Right lung (tissue), 10 donors: ENCODE measurements at places on chromosomes 11 and 22. TPM values are rescaled to one million over a fixed set of nuclear protein-coding genes. Genes with fewer than 3 reads are reported as not detected.

DNA sequence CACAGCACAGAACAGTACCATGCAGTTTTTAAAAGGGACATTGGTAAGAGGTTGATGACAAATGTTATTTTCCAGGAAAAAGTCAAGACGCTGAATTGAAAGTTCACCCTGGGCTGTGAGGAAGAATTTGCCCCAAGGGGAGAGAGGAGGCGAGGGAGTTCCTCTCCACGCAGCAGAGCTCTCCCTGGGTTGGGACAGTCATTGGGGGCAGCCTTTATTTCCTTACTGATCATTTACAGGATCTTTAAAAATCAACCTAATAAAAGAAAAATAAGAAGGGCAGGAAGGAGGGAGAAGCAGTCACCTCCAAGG is 49.9 kb upstream of the WNT7B start:
- no peak for DNase-seq

GRCh38 chr11:3107608-3108182 is 50.5 kb upstream of the CARS1 start:
- no peak for DNase-seq

- no peak for DNase-seq
These were observed 26.6 kb downstream of the RAB30 start for GRCh38 chr11:83044958-83045712.

GRCh38 chr11:6404342-6405051 is 14.2 kb downstream of the SMPD1 start:
- no peak for DNase-seq

DNA sequence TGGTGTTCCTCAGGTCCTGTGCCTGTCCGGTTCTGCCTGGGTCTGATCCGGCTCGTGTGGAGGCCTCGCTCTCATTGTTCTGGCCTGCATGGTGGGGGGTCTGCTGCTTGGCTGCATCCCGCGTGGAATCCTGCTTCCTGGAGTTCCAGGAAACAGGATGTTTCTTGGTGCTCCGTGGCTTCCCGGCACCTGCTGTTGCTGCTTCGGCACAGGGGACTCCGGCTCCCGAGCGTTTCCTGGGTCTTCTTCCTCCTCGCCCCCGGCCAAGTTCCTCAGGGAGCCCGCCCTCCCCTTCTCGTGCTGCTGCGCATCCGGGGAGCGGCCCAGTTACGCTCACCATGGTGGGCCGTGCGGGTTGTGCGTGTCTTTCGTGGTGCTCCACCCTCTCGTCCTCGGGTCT is 29.9 kb downstream of the GLB1L2 start:
- no peak for DNase-seq

DNA sequence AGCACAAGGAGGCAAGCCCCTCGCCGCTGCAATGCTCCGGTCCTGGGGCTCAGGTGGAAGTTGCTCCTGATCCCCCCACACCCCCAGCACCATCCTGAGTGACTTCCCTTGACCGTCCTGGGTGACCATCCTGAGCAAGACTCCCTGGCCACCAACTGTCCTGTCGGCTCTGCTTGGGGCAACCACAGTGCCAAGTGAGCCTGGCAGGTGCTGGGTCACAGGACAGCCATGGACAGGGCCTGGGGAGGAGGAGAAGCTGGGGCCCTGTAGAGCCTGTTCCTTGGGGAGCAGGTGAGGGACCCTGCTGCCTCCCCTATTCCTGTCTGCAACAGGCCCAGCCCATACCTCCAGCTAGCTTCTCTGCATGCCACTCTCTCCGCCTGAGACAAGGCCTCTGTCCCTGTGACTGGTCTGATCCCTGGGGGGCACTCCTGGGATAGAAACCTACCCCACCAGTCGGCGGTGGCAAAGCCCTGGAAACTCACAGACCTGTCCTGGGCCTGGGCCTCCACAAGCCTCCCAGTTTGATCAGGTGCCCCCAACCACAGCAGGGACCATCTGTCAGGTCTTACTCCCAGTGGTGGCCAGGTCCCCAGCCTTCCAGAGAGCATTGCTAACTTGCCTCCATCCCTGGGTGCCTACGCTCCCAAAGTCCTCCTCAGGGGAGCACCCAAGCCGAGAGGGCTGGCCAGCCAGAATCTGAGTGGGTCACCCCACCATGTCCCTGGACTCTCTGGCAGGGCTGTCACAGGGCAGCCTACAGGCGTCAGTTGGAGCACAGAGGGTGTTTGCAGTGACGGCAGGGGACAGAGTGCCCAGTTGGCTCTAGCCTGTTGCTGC is 68.7 kb upstream of the WNT7B start:
- no peak for DNase-seq

GRCh38 chr11:8008212-8008611 is 21.1 kb downstream of the EIF3F start:
- no peak for DNase-seq

DNA sequence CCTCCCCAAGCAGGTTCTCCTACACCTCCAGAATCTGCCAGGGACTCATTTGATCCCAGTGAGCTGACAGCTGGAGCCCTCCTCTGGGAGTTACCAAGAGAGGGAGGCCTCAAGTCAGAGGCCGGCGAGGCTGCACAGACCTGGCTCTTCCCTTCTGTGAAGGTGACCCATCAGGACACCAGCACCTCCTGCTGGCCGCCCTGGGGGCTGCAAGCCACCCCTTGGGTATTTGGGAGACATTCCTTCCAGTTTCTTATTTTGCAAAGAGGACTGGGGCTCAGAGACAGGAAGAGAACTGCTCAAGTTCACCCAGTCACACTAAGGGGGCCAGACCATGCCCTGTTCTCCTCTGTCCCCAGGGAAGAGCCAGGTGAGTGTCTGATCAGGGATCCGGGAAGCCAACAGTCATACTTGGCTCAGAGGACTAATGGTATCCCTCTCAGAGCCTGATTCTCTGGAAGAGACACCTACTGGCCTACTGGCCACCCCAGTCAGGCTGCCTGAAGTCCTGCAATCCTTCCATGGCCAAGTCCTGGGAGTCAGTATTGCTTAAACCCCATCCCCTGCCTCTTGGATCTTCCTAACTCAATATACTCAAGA is 40.5 kb upstream of the RIC3 start:
- DNase-seq = no peak

DNA sequence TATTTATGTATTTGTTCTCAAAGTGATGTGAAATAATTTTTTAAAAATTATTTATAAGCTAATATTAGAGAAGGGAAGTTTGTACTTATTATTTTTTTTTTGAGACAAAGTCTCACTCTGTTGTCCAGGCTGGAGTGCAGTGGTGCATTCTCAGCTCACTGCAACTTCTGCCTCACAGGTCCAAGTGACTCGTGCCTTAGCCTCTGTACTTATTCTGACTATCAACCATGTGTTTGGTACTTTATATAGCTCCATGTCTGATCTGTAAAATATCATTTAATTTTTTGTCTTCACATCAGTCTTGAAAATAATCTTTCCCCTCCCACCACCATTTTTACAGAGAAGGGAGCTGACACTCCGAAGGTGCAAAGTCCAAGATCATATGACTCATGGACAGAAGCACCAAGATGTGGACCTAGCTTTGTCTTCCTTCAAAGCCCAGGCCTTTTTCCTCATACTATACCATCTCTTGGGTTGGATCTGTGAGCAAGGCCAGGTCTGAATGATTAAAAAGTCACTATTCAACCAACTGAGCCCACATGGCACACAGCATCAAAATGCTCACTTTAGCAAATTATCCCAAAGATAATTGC is 32.4 kb upstream of the EED start:
- DNase-seq = no peak

DNA sequence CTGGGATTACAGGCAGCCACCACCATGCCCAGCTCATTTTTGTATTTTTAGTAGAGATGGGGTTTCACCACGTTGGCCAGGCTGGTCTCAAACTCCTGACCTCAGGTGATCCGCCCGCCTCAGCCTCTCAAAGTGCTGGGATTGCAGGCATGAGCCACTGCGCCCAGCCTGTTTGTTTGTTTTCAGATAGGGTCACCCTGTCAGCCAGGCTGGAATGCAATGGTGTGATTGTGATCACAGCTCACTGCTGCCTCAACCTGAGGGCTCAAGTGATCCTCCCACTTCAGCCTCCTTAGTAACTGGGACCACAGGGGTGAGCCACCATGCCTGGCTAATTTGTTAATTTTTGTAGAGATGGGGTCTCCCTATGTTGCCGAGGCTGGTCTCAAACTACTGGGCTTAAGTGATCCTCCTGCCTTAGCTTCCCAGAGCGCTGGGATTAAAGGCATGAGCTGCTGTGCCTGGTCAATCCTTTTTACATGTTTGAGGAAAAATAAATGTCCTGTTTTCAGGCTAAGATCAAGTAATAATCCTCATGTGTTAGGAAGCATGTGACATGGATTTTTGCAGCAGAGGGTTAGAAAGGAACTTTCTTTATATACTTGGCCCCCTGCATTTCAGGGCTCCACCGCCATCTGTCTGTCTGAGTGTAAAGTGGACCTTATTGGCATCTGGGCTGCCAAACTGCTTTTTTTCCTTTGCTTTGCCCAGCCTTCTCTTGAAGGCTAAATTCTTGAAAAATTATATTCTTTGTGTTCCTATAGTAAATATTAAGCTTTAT is 4.8 kb upstream of the SLC3A2 start:
- DNase-seq = no peak

DNA sequence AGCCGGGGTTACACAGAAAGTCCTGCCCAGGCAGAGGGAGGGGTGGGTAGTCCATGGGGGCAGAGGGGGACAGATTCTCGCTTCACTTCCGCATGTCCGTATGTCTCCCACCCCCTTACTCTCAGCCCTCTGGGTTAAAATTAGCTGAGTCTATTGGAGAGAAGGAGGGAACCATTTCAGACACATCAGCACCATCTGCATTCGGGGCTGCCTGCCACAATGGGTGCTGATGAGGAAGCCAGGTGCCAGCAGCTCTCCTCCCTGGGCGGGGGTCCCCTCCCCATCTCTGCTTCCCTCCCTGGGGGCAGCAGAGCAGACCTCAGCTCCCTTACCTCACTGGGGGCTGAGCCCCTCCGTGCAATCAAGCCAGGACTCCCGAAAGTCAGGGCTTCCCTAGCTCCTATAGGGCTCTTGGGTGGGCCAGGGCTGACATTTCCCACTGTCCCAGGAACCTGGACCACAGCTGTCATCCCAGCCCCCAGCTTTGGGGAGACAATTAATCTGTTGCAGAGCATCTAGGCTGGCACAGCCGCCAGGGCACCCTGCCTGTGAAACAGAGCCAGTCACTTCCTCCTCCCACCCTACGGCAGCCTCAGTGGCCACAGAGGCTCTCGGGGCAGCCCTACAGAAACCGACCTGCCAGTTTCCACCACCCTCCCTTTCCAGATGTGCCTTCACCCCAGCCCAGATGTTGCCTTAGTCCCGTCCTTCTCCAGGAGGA is 67.3 kb downstream of the PDE2A start:
- DNase-seq = no peak

- DNase-seq = no peak
These were observed 4.5 kb downstream of the NCF4 start for GRCh38 chr22:36865346-36865745.

- no peak for DNase-seq
These were observed 6.4 kb upstream of the TYMP start for GRCh38 chr22:50536226-50536625.

DNA sequence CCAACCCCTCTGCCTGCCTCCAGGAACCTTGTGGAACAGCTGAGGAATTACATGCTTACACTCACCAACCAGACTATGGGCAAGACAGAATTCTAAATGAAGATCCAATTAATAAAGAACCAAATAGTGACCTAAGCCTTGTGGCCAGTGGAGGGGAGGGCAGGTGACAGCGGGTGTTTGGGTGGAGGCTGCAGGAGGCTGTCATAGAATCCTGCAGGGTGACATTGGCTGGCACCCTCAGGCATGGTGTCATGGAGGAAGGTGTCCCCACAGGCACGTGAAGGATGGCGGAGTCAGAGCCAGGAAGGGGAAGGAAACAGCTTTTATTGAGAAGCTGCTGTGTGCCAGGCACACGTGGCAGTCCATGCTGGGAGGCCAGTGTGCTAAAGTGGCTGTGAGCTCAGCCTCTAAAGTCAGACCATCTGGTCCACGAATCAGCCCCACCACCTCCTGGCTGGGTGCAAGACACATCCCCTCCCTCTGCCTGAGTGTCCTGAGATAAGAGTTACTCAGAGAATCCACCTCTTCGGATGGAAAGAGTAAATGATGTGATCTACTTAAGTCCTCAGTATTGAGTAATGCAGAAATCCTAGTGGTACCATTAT is 8.7 kb downstream of the MYO18B start:
- DNase-seq = no peak

DNA sequence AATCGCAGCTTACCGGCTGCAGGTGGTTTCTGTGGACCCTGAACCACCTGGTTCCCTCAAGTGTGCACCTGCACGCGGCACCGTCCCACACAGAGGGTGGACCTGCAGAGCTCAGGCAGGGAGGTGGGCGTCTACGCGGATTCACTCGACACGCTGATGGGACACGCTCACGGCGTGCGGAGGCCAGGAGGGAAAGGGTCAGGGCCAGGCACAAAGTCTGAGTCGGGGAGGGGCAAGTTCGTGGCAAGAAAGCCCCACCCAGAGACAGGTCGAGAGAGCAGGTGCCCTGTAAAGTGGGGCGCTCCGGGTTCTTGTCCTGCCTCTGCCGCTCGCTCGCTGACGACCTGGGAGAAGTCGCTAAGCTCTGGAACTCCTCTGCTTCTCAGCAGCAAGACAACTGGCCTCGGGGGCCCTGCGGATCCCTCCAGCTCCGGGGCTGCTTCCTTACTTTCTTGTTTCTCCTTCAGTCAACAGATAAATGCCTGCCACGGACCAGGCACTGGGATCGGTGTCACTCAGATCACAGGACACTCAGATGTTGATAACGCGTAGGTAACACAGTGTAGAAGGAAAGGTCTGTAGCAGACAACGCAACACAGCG is 72.4 kb upstream of the NUP50 start:
- no peak for DNase-seq

DNA sequence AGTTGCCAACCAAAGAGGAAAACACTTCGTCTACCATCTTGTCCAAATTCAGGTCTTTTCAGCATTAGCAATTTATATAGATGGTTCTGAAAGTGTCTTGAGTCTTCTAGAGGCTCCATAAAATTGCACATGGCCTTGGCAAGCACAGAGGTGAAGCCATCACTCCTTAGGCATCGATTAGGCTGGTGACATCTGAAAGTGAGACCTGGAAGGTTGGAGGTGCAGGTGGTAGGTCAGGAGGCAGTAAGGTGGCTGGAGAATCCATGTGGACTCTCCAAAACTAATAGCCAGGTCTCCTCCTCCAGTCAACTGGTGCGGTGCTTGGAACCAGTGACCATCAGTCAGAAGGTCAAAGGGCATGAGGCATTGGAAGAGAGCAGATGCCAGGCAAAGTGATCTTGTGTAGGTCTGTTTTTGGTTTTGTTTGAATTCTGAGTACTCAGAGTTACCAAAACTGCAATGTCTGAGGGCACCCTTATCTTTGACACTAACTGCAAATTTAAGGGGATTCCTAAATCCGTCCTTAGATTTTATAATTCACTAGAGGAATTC is 6.6 kb upstream of the APOL2 start:
- no peak for DNase-seq

DNA sequence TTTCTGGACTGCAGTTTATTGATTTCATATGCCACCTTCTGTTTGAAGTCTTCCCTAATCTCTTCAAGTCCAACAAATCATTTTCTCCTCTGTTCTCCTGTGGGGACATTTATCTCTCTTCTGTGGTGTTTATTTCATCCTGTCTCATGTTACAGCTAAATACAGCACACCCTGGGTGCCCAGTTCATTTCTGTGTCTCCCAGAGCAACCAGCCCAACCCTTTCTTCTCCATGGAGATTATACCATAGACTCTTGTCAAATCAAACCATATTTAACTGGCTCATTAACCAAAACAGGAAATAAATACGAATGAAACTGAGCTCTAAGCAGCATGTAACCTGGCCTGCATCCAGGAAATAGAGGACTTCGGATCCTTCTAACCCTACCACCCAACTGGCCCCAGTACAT is at the start of gene MS4A8:
MS4A8 (plus strand) TSS at position 329 of the 408 bp plus-strand sequence. CDS start 1,249 bp downstream, outside the sequence.
- DNase-seq = no peak

The VWCE gene
- 1.6 TPM for polyA plus RNA-seq

The GLYATL1 gene
- polyA plus RNA-seq = 5.1 TPM

The INS gene
- polyA plus RNA-seq = not detected

The NELL1 gene
- polyA plus RNA-seq = 0.62 TPM
